ENCODE measurements at places on chromosomes 7 and 10.

DNA sequence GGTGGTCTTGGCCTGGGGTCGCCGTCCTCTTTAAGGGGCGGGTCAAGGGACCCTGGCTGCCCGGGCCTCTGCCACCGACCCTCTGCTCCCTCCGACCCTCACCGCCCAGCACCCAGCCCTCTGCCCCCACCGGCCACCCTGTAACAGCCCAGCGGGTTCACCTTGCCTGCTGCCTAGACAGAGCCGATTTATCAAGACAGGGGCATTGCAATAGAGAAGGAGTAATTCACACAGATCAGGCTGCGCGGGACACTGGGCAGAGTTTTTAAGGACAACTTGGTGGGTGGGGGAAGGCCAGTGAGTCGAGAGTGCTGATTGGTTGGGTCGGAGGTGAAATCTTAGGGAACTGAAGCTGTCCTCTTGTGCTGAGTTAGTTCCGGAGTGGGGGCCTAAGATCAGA lies 779 bp upstream of the ADCK2 start:
- no peak for DNase-seq

GRCh38 chr7:148356303-148356702 lies 234.3 kb upstream of the C7orf33 start:
- DNase-seq: no peak

GRCh38 chr10:101902032-101902819 lies 58.6 kb upstream of the KCNIP2 start:
- DNase-seq: no peak

DNA sequence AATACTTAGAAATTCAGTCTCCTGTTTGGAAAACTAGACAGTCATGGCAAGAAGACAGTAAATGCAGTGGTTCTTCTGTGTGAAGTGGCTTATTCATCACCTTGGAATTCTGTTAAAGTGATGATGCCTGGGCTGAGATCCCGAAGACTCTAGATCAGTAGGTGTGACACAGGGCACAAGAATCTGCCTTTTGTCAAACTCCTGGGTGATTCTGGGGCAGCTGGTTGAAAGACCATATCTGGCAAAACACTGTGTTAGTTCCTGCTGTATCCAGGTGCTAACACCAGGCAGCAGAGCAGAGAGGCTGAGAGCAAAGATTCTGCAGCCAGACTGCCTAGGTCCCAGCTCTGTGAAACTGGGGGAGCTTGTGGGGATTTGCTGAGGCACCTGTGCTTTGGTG lies 26.5 kb downstream of the MRC1 start:
- no peak for DNase-seq

GRCh38 chr7:122885583-122886356 lies 490 bp downstream of the CADPS2 start:
- DNase-seq: peak; percentile 34

- DNase-seq: no peak
Observed at GRCh38 chr10:32437334-32437733, 8.6 kb upstream of the CCDC7 start.

DNA sequence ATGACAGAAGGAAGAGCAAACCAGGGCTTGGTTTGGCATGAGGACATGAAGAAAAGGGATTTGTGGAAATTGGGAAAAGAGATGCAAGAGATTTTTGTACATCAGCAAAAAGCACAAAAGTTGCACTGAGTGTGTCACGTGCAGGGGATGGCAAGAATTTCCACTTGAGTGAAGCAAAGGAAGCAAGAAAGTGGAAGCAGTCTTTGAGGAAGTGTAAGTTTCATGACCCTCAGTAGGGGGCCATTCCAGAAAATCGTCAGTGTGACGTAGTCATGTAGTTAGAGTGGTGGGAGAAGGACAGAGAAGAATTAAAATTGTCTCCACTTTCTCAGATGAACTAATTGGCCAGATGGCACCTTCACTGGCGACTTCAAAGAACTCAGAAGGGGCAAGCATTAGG lies 123.3 kb upstream of the FZD1 start:
- no peak for DNase-seq

DNA sequence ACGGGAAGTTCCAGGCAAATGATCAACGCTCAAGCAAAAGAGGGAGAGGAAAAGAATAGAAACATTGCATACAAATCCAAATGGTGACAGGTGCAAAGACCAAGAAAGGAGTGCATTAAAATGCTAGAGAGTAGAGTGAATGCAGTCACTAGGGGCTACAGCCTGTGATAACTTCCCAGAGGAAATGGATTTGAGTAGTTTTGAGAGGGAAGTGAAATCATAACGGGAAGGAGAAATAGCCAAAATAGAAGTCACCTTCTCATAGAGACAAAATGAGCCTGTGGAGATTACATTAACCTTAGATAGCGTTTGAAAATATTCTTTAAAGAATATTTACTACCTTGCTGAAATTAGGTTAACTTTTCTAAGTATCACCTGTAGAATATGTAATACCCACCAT lies 26.5 kb downstream of the NUP42 start:
- DNase-seq: no peak

GRCh38 chr7:128260069-128260795 lies 19.2 kb downstream of the LEP start:
- DNase-seq: no peak

- DNase-seq: peak; percentile 74
Observed at GRCh38 chr10:71975871-71976725, 11.9 kb downstream of the CHST3 start.

DNA sequence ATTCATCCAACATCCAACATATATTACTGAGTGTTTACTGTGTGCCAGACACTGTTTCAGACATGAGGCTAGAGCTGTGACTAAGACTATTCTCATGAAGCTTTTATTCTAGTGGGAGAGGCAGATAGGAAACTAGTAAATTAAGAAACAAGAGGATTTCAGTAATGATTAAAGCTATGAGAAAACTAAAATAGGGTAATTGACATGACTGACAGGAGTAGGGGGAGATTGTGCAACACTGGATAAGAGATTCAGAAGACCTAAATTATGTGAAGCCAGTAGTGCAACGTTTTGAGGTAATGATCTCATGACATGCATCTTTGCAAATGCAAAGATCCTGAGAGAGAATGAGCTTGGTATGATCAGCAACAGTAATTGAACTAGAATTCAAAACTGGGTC lies 48.6 kb upstream of the MKLN1 start:
- no peak for DNase-seq

- no peak for DNase-seq
Observed at GRCh38 chr7:100607111-100607510, 4.9 kb downstream of the PCOLCE start.

- DNase-seq: no peak
Observed at GRCh38 chr7:75617634-75618234, 121.0 kb downstream of the HIP1 start.

GRCh38 chr7:55432939-55433784 lies 68.0 kb downstream of the LANCL2 start:
- peak; percentile 74 for DNase-seq

DNA sequence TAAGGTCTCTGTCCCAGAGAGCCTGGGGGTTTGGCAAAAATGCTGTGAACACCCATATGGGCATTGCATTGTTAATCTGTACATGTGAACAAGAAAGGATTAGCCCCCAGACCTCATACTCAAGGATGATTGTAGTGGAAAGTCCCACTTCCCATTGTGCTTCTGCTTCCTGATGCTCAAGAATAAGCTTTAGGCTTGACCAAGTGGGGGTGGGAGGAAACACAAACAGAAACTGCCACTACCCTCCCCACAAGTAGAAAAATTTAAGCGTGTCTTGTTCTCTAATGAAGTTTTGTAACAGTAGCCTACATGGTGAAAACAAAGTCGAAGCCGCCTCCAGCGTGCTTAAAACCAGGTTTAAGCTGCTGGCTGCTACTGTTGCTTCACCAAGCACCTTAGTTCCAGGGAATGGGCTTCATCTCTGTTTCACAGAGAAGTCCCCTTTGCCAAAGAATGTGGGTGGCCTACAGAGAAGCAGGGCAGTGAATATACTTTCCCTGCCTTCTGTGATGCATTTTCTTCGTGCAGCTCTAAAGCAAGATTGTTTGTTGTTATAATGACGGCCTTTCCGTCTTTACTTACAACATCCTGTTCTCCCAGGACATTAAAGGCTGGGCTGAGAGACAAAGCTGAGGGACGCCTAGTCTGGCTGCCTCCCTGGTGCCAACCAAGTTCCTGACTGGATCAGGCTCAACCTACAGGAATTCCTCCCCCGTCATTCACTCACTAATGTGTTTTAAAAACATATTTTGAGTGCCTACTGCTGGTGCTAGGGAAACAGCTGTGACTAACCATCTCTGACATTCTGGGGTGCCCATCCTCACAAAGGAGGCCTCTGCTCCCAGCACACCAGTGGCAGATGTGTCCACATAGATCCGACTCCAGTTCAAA lies 32.1 kb upstream of the CCSER2 start:
- DNase-seq: no peak

GRCh38 chr10:77673515-77674140 lies 36.0 kb upstream of the KCNMA1 start:
- DNase-seq: no peak

- no peak for DNase-seq
Observed at GRCh38 chr7:97512441-97513207, 219.3 kb upstream of the TAC1 start.

GRCh38 chr10:78247821-78248220 lies 214.2 kb downstream of the RPS24 start:
- no peak for DNase-seq

DNA sequence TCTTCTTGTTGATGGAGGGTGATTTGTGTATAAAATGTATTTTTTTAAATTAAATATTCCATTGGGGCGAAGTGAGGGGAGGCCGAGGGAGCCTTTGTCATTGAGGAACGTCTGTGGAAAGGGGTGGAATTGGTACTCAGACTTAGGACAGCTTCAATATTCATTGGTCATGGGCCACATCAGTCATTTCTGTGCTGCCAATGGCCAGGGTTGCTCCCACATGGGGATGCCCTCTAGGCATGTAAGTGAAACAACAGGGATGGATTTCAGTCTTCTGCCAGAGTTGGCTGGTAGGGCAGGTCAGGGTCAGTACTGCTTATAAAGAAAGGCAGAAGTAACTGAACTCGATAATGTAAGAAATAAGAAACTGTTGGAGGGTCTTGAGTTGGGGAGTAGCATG lies 47.2 kb downstream of the NEURL1 start:
- no peak for DNase-seq

DNA sequence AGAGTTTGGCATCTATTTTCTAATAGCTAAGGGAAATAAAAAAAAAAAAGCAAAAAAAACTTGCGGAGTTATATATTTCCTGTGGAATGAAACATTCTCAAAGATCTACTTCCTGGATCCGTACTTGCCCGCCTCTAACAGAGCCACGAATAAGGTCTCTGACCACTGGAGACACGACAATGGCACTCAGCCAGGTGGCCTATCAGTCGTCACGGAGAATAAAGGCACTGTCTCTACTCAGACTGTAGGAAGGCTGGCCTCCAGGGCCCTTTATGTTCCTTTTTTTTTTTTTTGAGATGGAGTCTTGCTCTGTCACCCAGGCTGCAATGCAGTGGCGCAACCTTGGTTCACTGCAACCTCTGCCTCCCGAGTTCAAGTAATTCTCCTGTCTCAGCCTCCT lies 58.7 kb downstream of the RGS10 start:
- no peak for DNase-seq

DNA sequence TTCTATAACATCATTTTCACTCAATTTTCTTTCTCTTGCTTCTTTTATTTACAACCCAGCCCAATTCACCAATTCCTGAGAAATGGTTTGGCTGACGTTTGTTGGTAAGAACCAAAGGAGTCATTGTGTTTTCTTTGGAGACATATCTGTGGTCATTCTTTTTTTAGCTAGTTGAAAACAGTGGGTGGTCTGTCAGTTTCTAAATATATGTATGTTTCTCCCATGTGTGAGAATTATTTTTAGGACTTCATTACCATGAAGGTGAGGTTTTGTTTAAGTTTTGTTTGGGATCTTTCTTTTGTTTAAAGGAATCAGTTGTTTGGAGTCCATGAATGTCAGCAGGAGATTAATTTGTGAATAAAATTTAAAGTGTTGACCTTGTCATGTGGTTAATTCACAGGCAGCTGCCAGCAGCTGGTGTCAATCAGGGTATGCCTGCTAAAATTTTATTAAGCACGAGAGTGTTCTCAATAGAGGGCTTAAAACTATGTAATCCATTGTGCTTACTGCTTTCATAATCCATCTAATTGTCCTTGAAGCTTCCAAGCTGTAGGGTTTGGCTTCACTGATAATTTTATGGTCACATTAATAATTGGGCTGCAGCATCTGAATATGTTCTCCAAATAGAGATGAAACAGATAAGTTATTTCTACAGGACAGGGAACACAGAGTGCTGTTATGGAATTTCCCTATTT lies 38.7 kb downstream of the INSYN2A start:
- DNase-seq: no peak

- peak; percentile 4 for DNase-seq
Observed at GRCh38 chr10:90872648-90873020, 860 bp downstream of the RPP30 start.

DNA sequence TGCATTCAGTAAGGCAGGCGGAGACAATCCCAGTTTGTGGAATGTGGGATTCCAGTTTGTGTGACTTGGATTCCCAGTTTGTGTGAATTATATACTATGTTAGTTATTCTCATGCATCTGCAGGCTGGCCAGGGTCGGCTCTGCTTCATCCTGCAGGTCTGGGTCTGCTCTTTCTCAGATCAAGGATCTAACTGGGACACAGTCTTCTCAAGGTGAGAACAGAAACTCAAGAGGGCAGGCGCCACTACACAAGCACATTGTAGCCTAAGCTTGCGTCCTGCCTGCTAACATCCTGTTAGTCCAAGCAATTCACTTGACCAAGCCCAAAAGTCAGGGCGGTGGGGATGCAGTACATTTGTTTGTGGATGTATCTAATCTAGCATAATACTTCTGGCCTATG lies 131.1 kb downstream of the SNX10 start:
- no peak for DNase-seq

GRCh38 chr10:91987397-91988037 lies 63.9 kb downstream of the BTAF1 start:
- no peak for DNase-seq

DNA sequence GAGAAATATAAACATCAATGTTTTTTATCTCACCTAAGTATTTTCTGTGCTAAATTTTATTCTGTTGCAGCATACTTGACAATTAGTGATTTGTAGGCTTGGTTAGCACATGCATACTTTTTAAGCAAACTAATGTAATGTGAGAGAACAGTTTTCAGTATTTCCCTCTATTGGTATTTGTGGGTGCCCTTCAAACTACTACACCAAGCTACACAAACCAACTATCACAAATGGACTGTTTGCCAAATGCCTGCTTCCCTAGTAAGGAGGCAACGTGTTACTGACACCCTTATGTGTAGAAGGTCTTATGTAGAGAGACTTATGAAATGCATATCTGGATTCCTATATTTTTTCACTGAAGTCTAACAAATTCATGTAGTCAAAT lies 98.4 kb upstream of the FZD1 start:
- DNase-seq: no peak

DNA sequence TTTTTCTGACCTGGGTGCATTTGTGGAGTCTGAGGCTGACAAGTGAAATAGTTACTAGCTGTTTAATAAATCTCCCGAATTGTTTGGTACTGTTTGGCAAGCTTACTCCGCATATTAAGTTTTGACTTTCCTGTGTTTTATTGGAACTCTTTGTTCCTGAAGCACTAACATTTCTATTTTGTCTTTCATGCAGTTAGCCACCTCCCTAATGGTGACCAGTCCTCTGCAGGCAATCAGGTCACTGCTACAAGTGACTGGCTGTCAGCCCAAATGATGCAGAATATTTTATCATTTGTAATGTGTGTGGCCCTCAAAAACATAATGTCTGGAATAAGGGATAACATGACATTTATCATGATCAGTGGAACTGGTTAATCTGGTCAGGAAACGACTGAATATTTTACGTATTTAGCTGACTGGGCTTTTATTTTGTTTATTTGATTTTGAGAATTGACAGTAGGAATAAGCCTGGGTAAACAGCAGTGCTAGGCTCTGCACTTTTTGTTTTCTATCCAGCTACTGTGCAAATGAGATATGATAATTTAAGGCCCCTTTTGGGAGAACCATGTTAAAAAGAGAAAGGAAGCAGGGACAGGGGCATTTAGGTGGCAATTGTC lies 82.9 kb downstream of the ST7 start:
- no peak for DNase-seq
